Cerebellar nuclear complex (tissue), 1 donor: ENCODE measurements at places on chromosomes 12 and 14.

DNA sequence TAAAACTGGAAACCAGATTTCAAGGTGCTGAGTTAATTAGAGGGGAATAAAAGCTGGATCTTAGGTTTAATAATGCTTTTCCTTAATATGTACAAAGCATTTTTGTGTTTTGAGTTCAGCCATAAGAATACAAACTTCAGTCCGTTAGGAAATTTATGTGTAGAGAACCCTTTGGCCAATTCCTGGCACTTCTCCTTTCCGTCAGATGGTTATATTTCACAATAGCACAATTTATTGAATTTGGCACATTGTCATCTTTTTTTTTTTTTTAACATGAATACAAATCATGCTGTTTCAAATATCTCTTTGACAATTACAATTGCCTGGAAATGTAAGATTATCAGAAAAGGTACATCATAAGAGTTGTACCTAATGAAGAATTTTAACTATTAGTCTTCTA is 56.2 kb upstream of the DDHD1 start:
- DNase-seq, result no peak

GRCh38 chr14:83918546-83918945 is 1611.4 kb upstream of the FLRT2 start:
- no peak for DNase-seq

GRCh38 chr12:91381309-91381804 is 198.7 kb upstream of the DCN start:
- peak; percentile 85 for DNase-seq

DNA sequence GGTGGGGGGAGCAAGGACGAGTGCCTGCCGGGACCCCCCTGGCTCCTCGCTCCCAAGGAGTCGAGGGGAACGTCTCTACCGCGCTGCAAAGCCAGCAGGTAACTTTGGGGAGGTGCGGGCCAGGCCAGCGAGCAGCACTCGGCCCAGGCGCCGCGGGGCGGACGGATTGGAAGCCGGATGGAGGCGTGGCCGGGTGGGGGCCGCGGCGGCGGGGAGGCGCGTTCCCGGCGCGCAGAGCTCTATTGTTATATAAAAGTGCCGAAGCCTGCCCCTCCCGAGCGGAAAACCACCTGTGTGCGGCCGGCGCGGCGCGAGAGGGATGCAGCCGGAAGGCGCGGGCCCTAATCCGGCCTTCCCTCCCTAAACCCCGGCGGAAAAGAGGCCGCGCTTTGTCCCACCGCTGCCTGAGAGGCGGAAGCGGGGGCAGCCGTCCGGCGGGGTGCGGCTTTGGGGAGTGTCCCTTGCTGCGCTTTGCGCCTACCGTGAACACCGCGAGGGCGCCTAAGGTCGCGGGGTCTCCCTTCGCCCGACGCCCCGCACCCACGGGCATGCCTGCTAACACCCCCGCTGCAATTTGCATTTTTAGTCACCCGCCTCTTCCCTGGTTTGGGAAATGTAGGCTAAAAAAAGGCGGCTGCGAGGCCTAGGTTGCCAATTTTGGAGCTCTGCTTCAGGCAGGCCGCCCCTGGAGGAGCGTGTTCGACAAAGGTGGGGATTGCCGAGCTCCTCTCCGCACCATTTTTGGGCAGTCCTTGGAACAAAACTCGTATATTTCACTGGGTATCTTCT is 1.7 kb upstream of the DUSP6 start:
- DNase-seq, result no peak

GRCh38 chr12:47711448-47711847 is 5.6 kb upstream of the RPAP3 start:
- no peak for DNase-seq

DNA sequence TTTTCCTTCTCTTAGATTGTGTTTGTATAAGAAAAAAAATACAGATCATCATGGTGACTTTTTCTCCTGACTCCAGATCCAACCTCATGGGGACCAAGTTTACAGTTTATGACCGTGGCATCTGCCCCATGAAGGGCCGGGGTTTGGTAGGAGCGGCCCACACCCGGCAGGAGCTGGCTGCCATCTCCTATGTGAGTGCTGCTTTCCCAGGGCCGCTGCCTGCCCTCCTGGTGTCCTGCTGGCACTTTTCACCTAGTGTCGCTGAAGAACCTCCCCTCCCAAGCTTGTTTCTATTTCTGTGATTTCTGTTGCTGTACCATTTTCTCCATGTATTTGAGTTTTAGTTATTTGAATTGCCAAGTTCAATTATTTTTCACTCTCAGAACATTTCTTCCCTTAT is 24.8 kb upstream of the TEAD4 start:
- DNase-seq, result no peak

GRCh38 chr12:117040496-117040895 is 58.7 kb downstream of the TESC start:
- no peak for DNase-seq

- DNase-seq, result no peak
Observed at GRCh38 chr12:71166862-71167496, 9.2 kb upstream of the TSPAN8 start.

DNA sequence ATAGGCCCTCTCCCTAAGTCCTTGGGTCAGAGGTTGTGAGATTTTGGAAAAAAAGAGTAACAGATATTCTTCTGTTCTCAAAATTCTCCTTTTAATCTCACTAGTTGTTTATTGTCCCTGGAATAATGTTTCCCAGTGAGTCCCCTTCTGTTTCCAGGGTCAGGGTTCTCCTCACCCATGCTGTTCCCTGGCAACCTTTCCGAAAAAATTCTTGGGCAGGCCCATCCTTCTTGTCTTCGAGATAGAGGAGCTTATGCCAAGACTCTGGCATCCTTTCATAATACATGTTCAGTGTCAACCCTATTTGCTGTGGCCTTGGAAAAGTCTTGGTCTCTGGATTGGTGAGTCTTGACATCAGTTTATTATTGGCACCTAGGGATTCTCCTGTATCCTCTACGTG is 212.4 kb upstream of the FAR2 start:
- DNase-seq, result no peak

DNA sequence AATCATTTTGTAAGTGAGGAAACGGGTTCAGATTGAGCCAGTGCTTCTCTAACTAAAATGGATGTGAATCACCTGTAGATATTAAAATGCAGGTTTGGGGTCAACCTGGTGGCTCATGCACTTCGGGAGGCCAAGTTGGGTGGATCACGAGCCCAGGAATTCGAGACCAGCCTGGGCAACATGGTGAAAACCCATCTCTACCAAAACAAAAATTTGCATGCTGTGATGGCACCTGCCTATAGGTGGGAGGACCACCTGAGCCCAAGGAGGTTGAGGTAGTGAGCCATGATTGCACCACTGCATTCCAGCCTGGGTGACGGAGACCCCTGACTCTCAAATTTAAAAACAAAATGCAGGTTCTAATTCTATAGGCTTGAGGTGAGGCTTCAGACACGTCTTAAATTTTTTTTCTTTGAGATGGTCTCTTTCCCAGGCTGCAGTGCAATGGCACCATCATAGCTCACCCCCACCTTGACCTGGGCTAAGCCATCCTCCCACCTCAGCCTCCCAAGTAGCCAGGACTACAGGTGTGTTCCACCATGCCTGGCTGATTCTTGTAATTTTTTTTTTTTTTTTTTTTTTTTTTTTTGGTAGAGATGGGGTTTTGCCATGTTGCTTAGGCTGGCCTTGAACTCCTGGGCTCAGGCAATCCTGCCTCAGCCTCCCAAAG is 9.0 kb downstream of the TUBA1C start:
- no peak for DNase-seq

GRCh38 chr14:46368275-46368674 is 283.3 kb downstream of the RPL10L start:
- no peak for DNase-seq

DNA sequence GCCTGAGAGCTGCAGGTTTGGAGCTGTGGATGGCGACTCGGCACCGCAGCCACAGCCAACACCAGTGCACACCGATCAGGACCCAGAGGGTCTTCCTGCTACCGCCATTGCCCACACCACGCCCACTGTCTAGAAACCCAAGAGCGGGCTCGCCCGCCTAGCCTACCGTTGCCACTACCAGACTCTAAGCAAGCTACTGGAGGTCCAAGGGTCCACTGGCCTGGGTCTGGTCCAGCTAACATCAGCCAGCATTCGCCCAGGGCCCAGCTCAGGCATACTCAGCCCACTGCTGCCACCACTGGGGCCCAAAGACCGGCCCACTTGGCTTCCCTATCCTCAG is 30.5 kb upstream of the MON2 start:
- DNase-seq, result no peak

GRCh38 chr12:71469258-71469750 is 29.7 kb downstream of the LGR5 start:
- DNase-seq, result no peak

DNA sequence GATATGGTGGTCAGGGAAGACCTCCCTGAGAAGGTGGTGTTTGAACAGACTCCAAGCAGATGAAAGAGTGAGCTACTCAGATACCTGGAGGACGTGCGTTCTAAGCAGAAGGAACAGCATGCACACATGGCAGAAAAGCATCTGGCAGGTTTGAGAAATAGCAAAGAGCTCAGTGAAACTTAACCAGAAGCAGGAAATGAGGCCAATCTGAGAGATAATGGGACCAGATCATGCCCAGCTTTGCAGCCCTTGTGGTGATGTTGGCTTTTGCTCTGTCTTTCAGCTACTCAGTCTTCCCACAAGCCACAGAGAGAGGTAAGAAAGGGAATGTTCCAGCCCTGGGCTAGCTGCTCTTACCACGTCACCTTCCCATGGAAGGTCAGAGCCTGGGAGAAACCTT is 176.3 kb upstream of the GSC start:
- DNase-seq, result no peak

- DNase-seq, result no peak
Observed at GRCh38 chr12:124774054-124774461, 89.6 kb downstream of the SCARB1 start.

GRCh38 chr14:23695664-23695999 is 59.5 kb downstream of the DHRS2 start:
- no peak for DNase-seq

GRCh38 chr14:88791629-88792472 is 902 bp downstream of the EML5 start:
- DNase-seq, result no peak
